Stimulated activated CD8-positive, alpha-beta memory T cell treated with anti-CD3 and anti-CD28 coated beads, Interleukin-2, amount 100 ng/mL, for 1 hour (primary cell): ENCODE measurements at places on chromosomes 1 and 21.

DNA sequence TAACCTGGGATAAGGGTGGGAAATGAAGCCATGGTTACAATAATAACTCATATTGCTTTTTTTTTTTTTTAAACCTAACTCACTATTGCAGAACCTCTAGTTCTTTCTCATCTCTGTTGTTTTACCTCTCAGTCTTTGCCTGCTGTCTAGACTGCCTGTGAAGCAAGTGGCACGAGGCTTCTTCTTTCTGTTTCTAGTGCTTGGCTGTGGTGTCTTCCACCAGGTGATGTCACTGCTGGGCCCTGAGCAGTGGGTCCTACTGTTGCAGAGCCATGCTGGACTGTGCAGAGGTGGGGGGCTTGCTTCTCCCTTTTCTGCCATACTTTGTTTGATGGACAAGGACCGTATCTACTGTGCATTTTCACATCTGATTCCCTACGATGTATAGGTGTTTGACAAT is 51.7 kb downstream of the ZNF326 start:
- no peak for DNase-seq

DNA sequence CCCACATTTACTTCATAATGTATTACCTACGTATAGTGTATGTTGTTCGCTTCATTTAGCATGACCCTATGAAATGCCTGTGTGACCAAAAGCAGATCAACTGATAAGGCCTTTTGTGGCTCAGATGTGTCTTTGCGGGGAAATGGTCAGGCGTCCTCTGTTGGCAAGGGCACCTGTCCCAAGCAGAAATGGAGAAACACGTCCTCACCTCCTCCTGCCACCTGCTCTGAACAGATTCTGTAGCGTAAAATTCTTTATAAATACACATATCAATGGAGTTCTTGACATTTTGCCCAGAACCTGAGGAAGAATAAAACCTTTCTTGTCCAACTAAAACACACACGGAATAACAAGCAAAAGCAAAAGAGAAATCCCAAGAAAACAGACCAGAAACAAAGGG is 417.9 kb downstream of the KIF26B start:
- no peak for DNase-seq

DNA sequence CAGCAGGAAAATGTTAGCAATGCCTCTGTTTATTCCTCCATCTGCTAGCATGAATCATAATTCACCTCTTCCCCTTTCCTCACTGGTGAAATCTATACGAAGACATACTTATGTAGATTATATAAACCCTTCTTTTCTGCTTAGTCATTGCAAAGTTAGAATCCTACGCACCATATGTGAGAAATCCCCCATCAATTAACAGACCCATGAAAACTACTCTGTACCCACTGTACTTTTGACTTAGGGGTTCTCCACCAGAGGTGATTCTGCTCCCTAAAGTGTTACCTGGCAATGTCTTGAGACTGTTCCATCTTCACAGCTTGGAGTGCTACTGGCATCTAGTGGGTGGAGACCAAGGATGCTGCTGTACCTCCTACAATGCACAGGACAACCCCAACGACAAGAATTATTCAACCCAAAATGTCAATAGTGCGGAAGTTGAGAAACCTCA is 49.6 kb upstream of the KCTD3 start:
- DNase-seq, result no peak

- DNase-seq, result no peak
Measured at GRCh38 chr21:44926331-44927101, 5.8 kb upstream of the ITGB2 start.

GRCh38 chr1:223411309-223411708 is 18.1 kb downstream of the CCDC185 start:
- DNase-seq, result no peak

- DNase-seq, result no peak
Measured at GRCh38 chr1:53071167-53071865, 9.3 kb downstream of the PODN start.

GRCh38 chr1:91505086-91505485 is 4.4 kb downstream of the CDC7 start:
- DNase-seq, result no peak

DNA sequence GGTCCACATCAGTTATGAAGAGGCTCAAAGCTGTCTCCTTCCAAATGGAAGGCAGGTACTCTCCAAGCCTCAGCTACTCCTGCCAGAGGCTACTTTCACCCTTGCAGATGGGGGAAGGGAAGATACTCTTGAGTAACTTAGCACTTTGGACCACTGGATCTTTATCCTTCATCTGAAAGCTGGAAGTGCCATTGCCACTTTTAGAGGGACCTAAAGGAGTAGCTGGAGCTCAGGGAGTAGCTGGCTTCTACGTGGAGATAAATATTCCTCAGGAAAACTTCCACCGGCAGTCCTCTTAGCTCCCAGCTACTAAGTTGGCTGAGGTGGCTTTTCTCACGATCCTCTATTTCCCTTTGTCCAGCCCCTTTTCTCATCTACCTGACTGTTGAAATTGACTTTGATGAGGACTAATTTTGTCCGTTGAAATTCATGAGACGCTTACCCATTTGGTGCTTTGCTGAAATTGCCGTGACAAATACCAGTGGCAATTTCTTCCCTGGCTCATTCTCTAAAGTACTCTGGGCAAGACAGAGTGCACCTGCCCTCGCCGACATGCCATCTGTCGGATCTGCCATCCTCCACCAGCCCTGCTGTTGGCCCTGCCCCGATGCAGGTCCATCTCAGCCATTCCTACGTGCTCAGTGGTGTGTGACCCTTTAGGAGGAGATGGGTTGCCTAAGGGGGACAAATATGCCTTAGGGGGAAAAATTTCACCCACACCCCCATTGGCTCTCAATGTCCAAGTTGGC is 13.6 kb downstream of the IGSF21 start:
- DNase-seq, result no peak

- no peak for DNase-seq
Measured at GRCh38 chr1:72530646-72531045, 248.3 kb upstream of the NEGR1 start.

GRCh38 chr1:89259283-89259971 is 13.2 kb downstream of the GBP5 start:
- no peak for DNase-seq

- DNase-seq, result no peak
Measured at GRCh38 chr1:215146240-215146975, 63.9 kb downstream of the KCNK2 start.

GRCh38 chr1:213326281-213327016 is 275.4 kb downstream of the RPS6KC1 start:
- DNase-seq, result no peak

DNA sequence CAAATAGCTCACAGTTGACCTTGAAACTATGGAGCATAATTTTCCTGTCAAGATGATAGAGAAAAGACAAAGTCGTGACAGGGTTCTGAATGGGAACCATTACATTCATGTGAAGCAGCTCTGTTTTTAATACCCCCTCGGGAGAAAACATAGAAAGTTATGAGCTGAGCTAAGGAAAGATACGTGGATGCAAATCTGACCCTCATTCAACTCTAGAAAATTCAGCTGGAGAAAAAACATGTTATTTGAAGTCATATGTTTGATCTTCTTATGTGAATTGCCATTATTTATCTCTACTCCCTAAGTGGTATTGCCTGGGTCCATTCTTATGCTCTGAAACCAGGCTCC is 48.0 kb upstream of the LRRC52 start:
- DNase-seq, result no peak
